ENCODE measurements at places on chromosomes 6 and 20.

GRCh38 chr20:61119794-61120410 lies 132.2 kb upstream of the CDH4 start:
- DNase-seq, result no peak

GRCh38 chr20:8094415-8094818 lies 37.6 kb upstream of the PLCB1 start:
- no peak for DNase-seq

DNA sequence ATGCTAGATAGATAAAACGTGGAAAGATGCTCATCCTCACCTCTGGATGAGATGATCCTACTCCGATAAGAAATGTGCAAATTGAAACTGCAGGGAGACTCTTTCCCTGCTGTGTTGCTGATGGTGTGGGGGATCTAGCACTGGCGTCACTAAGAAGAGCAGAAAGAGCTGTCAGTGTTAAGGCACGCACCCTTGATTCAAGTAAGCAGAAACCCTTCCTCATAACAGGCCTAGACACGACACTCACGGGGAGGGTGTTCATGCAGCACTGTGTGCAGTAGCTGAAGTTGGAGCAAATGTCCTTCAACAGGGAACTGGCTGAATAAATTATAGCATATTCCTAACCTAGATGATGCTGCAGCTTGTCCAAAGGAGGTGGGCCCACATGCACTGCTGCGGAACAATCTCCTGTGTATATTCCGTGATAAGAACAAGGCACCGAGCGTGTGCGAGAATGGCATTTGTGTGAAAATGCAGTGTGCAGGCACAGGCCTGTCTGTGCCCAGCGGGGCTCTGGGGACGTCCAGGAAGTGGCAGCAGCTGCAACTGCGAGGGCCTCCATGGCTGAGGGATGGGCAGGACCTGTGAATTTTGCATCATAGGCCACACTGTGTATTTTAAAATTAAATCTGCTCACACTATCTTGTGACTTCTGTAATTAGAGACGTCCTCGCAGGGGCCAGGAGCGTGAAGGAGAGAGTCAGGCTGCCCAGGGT lies 64.0 kb downstream of the TCP11 start:
- DNase-seq, result no peak

GRCh38 chr20:55097621-55098020 lies 622.2 kb downstream of the DOK5 start:
- no peak for DNase-seq

DNA sequence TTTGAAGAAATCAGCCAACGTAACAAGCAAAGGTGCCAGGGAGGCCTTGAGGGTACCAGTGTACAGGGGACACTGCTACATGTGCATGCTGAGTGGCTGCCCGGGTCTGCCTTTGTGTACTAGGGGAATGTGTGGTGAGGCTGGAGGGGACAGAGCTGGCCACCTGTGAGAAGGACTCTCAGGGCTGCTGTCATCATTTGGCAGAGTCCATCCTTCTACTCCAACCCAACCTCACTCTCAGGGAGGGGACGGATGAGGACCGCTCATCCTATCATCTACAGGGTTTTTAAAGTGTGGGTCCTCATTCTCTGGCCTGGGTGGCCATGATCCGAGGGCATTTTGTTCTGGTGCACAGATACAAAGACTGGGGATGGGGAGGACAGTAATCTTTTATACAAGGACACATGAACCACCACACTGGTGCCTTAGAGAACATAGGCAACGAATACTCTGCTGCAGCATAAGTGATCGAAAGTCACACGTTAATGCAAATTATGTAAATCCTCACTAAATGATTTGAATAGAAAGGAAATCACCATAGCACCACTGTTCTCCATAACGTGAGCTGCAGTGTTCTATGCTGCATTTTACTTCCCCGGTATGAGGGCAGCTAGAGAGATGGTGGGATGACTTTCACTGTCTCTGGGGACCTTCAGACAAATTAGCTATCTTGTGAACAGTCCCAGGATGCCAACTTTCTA lies 181.4 kb downstream of the GMPR start:
- DNase-seq, result no peak

DNA sequence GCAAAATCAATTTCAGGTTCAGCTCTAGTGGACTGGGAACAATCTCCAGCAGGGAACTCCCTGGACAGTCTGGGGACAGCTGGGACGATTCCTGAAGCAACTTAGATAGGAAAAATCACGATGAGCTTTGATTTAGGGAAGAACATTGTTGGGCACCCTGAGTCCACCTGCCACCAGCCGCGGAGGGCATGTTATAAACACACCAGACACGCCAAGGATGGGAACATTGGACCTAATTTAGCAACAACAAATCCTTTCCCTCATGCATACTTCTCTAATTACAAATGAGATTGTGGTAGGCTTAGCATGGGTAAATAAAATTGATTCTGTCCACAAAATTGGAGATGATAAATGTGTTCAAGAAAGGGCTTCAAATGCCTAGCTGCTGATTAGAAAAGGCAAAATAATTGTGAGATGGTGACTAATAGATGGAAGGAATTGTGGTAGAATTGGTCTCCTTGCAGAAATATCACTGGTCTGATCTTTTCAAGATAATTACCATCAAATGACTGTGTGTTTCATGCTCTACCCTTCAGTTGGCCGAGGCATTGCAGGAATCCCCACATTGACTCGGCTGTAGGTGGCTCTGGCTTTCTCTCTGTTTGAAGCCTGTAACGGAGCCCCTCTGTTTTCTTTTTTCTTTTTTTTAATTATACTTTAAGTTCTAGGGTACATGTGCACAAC lies 6.1 kb upstream of the NANP start:
- no peak for DNase-seq

GRCh38 chr6:31585491-31585890 lies 586 bp upstream of the LST1 start:
- DNase-seq, result no peak

GRCh38 chr20:48826069-48826468 lies 1.7 kb downstream of the PREX1 start:
- DNase-seq, result no peak
